ENCODE measurements at places on chromosomes 12 and 14.

- DNase-seq, result no peak
Observed at GRCh38 chr12:4383304-4383865, 3.9 kb upstream of the FGF23 start.

GRCh38 chr12:103043531-103044486 lies 86.3 kb downstream of the ASCL1 start:
- no peak for DNase-seq

- no peak for DNase-seq
Observed at GRCh38 chr14:36997843-36998242, 174.6 kb downstream of the SLC25A21 start.

GRCh38 chr14:54603362-54603761 lies 36.4 kb downstream of the SAMD4A start:
- DNase-seq, result no peak

DNA sequence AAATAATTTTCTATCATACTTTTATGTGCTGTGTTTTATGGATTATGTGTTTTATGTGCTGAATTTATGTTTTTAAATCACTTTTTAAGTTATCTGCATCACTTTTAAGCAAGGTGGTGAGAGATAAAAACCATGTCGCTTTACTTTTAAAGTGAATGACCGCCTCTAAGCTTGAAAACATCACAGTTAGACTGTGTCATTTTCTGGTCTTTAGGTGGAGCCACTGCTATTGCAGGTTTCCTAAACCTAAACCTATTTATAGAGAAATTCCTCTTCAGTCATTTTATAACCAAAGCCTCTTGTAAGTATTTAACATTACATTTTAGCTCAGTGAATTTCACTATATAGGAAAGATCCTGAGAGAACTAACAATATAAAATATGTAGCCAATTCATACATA lies 21.0 kb upstream of the MDM2 start:
- DNase-seq, result no peak

- no peak for DNase-seq
Observed at GRCh38 chr14:61455351-61455750, 134.0 kb downstream of the PRKCH start.

DNA sequence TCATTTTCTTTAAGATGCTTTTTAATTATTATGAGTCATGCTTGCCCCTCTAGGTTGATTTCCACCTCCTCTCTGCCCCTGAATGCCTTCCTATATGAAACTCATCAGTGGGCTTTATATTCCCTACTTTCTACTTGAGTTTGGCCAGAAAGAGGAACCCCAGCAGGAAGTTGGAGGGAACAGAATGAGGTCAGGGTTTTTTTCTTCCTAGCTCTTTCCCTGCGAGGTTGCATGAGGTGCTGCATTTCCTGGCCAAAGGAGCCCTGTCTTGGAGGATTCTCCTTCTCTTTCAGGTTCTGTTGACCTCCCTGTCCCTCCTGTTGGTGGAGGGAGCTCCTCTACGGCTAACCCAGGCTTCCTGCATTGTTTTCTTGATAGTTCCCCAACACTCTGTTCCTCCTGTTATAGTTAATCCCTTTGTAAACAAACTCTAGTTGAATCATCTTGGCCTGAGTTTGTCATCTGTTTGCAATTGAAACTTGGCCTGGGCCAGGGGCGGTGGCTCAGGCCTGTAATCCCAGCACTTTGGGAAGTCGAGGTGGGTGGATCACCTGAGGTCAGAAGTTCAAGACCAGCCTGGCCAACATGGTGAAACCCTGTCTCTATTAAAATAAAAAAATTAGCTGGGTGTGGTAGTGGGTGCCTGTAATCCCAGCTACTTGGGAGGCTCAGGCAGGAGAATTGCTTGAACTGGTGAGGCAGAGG lies 15.3 kb upstream of the SPIC start:
- no peak for DNase-seq

DNA sequence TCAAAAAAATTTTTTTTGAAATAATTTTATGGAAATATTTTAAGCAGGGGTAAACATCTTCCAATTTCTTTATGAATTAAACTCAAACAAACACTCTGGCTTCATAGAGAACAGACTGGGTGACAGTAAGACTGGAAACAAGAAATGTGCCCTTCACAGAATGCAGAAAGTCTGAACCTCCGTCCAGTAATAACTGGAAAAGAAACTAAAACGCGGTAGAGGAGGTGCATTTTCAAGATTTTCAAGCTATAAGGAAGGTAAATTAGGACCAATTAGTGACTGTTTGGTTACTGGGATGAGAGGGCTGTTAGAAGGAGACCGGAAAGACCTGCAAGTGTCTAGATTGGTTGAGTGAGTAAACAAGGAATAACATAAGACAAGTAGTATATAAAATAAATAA lies 245.7 kb downstream of the CEP128 start:
- DNase-seq, result no peak

- DNase-seq, result no peak
Observed at GRCh38 chr14:79089576-79089975, 919.4 kb downstream of the NRXN3 start.

DNA sequence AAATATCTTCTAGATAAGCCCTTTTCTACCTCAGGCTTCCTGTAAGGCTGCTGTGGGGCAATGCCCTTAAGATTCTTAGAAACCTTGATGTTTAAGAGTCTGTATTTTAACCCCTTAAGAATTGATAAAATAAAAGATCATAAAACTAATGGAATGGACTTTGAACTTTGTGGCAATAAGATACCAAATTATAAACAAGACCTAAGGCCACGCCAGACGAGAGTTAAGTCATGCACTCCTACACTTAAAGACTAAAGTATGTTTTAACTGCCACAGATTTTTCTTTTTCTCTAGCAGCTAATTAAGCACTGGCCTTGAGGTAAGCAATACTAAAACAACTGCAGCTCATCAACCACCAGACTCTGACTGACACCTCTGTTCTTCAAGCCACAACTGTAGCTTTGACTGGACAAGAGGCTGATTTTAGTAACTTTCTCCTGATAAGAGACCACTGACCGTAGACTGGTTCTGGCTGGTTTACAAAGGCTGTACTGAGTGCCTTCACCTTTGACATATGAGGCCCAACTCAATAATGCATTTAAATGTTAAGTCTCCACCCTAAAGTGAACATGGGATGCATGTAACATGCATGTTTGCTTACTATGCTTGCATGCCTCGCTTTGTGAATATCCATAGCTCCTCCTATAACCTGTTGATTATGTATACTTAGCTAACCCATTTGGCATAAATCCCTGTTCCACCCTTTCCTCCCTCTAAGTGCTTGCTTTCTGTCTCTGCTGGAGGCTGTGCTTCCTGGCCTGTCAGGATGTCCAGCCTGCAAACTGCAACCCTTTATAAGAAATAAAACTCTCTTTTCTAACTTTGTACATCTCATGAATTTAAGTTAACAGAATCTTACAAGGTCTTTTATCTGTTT lies 71.9 kb downstream of the KLHL28 start:
- no peak for DNase-seq

GRCh38 chr14:71748196-71748595 lies 184.0 kb upstream of the RGS6 start:
- no peak for DNase-seq

DNA sequence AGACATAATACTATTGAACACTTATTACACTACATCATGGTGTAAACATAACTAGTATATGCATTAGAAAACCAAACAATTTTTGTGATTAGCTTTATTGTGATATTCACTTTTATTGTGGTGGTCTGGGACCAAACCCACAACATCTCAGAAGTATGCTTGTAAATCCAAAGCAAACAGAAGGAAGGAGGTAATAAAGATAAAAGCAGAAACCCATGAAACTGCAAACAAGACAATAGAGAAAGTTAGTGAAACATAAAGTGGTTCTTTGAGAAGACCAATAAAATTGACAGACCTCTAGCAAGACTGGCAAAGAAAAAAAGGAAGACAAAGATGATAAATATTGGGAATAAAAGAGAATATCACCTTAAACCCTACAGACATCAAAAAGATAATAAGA lies 268.3 kb downstream of the RPAP3 start:
- no peak for DNase-seq

GRCh38 chr14:74042296-74042695 lies 23.1 kb downstream of the BBOF1 start:
- DNase-seq, result no peak

DNA sequence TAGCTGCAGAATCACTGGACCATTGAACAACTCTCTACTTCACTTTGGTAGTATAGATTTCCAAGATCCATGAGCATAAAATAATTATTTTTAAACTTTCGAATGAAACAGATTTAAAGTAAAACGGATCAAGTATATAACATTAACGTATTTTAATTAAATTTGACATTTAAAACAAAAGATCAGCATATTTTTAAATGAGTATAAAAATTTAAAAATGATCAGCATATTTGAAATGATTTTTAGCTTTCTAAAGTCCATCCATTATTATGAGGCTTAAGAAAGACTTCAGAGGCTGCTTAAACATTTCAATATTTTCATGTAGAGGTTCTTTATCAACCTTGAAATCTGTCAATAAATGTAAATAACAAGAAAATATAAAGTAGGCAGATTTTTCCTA lies 5.2 kb upstream of the USP15 start:
- no peak for DNase-seq

- no peak for DNase-seq
Observed at GRCh38 chr12:66596199-66596598, 82.7 kb downstream of the GRIP1 start.

GRCh38 chr12:68868043-68868790 lies 60.2 kb downstream of the MDM2 start:
- DNase-seq, result no peak

DNA sequence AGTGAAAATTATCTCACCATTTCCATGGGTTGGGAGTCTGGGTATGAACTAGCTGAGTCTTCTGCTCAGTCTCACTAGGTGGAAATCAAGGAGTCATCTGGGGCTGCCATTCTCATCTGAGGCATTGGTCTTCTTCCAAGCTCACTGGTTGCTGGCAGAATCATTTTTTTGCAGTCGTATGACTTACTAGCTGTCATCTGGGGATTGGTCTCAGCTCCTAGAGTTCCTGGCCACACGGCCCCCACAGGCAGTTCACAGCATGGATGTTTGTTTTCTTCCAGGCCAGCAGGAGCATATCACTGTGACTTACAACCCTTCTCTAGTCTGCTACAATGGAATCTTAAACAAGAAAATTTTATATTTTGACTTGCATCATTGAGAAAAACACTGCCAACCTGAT lies 18.6 kb upstream of the OR10AD1 start:
- DNase-seq, result no peak

- no peak for DNase-seq
Observed at GRCh38 chr12:33330940-33331339, 108.7 kb downstream of the SYT10 start.

- DNase-seq, result no peak
Observed at GRCh38 chr14:61540931-61541330, 154.4 kb upstream of the HIF1A start.

GRCh38 chr14:50319293-50319692 lies 7.2 kb downstream of the DMAC2L start:
- DNase-seq, result no peak

GRCh38 chr12:13087766-13088165 lies 15.7 kb downstream of the GSG1 start:
- no peak for DNase-seq

DNA sequence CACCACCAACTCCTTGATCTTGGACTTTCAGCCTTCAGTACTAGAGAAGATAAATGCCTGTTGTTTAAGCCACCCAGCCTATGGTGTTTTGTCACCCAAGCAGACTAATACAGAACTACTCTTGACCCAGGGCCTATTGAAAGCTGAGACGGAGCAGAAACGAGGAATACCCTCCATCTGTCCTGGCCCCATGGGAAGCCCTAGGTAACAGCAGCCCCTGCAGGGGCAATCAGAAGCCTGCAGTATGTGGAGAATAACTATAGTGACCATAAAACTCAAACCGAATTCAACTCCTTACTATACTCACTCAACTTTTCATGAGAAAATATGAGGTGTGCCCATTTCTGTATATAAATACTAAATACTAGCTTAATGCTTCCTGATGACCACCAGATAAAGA lies 307.4 kb downstream of the NUAK1 start:
- no peak for DNase-seq

DNA sequence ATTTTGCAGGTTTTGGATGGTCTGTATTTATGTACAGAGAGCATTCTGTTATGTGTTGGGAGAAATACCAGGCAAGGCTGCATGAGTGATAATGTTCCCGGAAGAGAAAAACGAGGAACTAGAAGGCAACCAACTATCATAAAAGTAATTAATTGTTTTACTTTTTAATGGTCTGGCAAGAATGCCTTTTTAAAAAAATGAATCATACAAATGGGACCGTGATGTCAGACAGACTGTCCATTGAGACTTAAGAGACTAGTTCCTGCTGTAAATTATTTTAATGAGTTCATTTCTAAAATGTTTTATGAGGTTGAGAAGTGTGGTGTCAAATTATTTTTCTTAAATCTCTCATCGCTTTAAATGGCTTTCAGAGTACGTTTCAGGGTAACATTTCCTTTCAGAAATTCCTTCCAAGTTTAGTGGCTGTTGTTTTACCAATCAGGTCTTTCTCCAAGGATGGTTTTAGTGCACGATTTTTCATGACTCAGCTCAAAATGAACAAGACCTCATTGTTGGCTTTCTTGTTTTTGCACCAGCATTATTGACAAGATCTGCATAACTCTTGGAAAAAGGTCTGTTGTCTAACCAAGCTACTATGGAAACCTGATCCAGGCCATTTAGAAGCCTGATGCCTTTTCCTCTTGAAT lies 86.1 kb upstream of the ARHGAP5 start:
- DNase-seq, result no peak

DNA sequence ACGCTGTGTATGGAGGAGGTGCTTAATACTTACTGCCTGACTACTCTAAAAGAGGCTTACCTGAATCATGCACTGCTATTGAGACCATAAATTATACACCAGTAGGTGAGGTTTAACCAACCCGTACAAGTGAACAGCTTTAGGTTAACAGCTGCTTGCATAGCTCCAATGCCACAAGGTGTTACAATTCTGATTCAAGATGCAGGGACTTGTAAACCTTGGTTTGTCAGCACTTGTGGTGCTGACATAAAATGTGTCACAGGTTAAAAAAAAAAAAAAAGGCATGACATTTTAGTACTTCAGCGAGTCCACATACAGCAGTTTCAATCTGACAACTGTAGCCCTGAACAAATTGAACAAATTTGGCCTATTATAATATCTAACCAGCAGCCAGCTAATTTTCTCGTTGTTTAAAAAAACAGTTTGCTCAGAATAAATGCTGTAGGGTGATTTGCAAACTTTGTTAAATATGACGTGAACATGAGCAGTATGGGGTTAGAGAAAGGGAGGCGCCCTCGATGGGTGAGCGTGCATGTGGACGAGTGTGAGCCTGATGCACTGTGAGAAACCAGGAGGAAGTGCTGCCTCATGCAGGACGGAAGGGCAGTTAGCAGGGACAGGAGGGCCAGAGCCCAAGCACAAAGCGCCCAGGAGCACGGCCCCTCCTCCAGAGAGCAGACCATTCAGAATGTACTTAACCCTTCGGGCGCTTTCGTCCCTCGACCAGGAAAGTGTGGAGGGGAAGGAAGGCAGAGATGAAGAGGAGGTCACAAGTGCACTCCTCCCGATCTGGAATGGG lies 44.7 kb downstream of the TCHP start:
- no peak for DNase-seq

GRCh38 chr12:118271770-118272417 lies 100.8 kb downstream of the TAOK3 start:
- DNase-seq, result no peak

- no peak for DNase-seq
Observed at GRCh38 chr12:14314801-14315200, 50.7 kb upstream of the ATF7IP start.

GRCh38 chr12:84694116-84694515 lies 218.5 kb downstream of the SLC6A15 start:
- DNase-seq, result no peak

All from AG04450 (cell line).